ENCODE measurements at places on chromosomes 6 and 20.

DNA sequence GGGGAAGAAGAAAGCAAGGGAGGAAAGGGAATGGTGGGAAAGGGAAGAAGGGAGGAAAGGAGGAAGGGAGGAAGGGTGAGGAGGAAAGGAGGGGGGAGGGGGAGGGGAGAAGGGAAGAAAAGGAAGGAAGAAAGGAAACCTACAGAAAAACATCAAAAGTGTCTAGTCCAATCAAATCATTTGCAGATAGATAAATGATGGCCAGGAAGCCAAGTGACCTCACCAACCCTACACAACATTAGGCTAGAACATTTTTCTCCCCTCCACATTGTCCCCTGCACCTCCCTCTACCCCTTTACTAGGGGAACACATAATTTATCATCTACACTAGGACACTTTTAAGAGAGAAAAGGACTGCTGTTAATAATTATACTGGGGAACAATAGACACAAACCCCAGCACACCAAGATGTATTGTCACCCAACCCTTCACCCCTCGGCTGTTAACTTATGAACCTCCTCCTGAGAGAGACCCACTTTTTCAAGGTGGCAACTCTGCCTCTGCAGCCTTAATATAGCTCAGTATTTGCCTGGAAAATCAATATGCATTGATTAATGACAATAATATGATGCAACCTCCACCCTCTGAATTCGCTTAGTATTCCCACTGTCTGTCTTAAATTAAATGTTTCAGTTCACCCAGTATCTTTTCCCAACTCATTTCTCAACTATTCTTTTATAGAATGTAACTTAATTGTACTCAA is 231.2 kb downstream of the PTPRT start:
- no peak for DNase-seq

DNA sequence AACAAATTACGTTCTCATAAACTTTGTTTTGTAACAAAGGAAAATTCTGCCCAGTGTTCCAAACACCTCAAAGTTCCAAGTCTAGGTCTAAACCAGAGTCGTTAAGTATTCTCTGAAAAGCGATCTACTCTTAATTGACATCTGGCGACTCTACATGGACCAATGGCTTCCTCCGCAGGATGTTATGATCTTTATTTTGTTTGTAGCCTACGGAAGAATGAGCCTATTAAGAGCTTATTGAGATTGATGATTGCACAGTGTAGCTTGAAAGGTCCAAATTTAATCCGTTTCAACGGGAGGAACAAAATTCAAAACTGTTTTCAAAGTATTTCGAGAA is 61.1 kb downstream of the FAM217A start:
- DNase-seq: no peak

DNA sequence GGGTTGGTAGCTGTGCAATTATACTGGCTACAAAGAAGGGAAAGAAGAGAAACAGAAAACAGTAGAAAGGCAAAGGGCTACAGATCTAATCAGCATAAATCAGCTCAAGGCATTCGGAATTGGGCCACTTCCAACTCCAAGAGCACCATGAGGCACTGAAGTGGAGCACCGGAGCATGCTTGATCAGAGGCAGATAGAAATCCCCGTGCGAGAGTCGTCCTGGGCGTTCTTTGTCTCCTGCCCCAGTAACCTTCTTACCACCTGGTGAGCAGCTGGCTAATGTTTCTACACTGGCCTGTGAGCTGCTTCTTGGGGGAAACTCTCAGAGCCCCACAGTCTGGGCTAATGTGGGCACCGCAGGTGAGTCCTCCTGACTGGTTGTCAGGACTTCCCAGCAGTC is 16.7 kb downstream of the NEDD9 start:
- DNase-seq: no peak

DNA sequence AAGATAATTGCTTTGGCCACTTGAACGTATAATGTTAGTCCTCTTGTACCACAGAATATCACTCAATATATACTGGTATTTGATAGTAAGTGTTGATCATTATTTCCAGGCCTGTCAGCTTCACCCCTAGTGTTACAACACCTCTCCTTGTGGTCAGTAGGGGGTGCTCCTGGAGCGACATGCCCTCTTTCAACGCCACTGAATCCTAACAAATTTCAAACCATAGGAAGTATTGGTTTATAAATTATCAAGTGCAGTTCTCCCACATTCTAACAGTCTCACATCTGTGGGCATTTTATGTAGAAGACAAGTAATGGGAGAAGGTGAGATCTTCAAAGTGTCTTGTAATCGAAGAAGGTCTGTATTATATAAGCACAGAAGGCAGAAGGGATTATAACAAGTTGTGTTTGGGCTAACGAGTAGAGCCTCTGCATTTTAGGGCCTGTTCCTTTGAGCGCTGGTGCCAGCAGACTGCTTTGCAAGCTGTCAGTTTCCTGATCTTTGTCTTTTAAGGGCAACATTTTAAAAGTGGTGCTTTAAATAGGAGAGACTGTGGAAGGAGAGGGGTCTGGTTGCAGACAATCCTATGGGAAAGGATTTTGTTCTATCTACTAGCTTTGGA is 57.1 kb upstream of the CEP162 start:
- no peak for DNase-seq

DNA sequence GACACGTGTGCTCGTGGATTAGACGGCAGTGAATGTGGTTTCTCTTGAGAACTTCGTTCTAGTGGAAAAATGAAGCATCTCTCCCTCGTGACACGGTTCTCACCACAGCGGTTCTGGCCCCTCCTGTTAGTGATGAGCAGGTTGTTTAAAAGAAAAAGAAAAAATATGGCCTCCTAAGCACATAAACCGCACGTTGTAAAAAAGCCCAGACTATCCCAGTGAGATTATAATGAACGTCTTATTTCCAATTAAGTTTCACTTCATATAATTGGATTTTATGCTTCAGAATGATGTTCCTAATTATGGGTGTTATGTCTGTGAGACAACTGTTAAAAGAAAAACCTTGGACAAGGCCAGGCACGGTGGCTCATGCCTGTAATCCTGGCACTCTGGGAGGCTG is 74.5 kb upstream of the FRMD1 start:
- DNase-seq: no peak

DNA sequence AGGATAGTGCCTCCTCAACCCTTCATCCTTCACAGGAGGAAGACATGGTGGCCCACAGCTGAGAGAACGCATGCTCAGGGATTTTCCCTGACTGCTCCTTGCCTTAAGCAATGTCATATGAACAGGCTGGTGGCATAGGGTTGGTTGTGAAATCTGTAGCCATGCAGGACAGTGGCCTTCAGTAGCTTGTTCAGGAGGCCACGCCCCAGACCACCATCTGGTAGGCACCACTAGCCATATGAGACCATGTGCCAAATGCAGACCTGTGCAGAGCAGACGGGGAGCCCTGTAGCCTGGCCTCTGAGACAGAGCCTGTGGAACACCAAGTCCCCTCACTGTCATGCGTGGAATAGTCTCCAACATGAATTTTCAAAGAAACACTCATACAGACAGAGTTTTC is 76.5 kb downstream of the ADTRP start:
- no peak for DNase-seq

DNA sequence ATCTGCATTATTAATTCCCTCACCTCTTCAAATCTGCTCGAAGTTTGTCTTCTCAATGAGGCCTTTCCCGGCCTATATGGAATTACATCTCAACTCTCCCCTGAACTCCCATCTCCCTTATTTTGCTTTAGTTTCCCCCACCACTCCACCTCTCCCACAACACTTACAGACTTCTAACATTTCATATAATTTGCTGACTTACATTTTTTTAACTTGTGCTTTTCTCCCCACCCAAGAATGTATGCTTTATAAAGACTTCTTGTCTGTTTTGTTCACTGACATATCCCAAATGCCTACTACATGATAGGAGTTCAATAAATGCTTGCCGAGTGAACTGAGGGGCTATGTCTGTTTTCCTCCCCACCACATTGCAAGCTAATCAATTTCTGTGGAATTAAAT is 3.9 kb upstream of the MARCKS start:
- DNase-seq: no peak

- DNase-seq: no peak
These were observed 68.5 kb upstream of the TENT5A start for GRCh38 chr6:81820980-81821379.

DNA sequence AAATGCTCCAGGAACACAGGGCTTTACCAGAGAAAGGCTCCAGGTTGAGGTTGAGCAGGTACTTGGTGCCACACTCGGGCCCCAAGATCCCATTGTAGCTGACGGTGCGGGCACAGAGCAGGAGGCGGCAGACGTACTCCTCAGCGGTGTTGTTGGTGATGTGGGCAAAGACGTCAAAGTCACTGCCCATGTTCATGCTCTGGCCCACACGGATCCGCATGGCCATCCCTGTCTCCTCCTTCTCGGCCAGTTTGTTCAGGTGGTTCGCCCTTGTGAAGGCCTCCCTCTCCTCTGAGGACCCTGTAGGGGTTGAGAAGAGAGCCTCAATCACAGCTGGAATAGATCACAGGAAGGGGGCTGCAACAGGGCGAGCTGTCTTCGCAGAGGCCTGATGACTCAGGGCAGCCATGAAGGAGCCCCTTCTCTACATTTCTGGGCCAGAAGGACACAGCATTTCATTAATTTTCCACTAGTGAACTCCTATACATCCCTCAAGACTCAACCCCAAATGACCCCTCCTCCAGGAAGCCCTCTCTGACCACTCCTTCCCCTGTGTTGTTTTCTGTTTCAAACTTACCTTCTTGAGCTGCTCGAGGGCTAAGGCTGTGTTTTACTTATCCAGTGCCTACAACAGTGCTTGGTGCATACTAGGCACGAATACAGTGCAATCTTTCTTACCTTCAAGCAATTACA is 26.8 kb downstream of the TGM2 start:
- DNase-seq: no peak

- no peak for DNase-seq
These were observed 16.0 kb downstream of the HFE start for GRCh38 chr6:26103141-26103769.

DNA sequence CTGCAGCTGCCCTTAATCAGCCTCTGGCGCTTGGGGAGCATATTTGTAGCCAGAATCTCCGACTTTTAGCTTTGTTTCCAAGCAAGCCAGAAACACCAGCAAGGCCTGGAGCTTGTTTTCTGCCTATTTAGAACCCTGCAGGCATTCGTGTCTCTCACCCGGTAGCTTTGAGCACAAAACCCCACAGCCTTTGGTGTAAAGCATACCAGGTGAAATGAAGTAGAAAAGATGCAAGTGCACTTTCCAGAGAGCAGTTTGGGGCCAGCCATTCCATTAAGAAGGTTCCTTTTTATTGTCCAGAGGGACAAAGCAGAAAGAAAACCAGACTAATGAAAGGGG is 736 bp downstream of the FAM217B start:
- DNase-seq: no peak

DNA sequence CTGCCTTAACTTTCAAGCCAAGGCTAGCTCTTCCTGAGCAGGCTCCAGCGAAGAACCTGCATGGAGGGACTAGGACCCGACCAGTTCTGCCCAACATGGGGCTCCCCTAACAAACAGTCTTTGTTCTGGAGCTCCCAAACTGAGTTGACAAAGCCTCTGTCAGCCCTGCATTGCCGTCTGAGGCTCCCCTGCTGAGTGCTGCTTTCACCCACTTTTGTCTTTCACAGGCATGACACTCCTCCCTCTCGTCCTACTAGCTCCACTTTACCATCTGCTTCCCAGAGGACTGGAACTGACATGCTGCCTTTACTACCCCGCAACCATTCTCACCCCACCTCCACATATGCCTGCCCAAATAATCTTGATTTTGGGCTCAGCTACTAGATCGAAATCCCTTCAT is 45.1 kb upstream of the B4GALT5 start:
- no peak for DNase-seq

DNA sequence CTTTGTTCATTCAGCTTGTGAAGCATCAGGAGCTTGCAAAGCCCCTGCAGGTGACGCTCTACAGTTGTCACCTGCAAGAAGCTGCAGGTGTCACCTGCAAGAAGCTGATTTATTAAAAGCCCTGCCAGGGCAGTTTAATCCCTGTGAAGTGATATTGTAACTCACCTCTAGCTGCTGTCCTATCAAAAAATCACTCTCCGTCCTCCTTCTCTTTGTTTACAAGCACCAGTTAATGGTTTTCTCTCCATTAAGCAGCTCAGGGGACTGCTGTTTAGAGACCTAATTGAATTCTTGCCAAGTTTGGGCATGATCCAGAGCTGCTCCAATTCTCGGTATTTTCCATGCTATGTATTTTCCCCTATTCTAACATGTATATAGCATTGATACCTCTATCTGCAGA is 345.9 kb downstream of the ARHGAP18 start:
- DNase-seq: no peak

- DNase-seq: no peak
These were observed 22.2 kb downstream of the RIN2 start for GRCh38 chr20:19780261-19780660.

DNA sequence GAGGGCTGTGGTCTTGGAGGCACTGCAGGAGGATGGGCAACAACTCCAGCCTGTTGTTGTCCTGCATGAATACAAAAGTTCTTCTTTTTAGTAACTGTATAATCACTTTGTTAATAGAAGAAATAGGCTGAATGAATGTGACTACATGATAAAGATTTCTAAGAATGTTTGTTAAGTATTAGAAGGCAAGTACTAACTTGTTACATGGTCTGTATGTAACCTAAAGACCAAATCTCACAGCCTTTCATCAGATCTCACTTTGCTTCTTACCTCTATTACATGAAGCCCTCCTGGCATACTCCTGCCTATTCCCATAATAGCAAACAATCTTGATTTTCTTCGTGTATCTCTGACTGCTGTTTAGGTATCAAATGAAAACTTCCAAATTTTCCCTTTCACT is 73.4 kb downstream of the REPS1 start:
- DNase-seq: no peak

GRCh38 chr6:71589254-71589653 is 297.1 kb upstream of the RIMS1 start:
- no peak for DNase-seq

GRCh38 chr6:44119704-44120262 is 7.5 kb downstream of the MRPL14 start:
- no peak for DNase-seq

DNA sequence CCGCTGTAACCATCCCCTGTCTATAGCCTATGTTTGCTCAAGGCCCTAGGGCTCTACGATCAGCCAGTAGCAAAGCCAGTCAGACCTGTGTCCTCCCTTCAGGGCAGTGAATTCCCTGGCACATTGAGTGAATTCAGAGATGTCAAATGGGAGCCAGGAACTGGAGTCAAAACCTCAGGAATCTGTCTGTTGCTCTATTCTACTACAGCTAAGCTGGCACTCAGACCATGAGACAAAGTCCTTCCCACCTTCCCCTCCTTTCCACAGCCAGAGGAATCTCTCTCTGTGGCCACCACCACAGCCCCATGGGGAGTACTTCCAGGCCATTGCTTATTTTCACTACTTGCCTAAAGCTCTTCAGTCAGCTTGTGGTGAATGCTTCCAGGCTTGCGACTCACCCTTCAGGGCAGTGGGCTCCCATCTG is 82.0 kb downstream of the PKIB start:
- DNase-seq: no peak

GRCh38 chr6:119637768-119638167 is 288.2 kb upstream of the MAN1A1 start:
- no peak for DNase-seq

GRCh38 chr6:14031516-14031915 is 86.1 kb upstream of the CD83 start:
- DNase-seq: no peak

DNA sequence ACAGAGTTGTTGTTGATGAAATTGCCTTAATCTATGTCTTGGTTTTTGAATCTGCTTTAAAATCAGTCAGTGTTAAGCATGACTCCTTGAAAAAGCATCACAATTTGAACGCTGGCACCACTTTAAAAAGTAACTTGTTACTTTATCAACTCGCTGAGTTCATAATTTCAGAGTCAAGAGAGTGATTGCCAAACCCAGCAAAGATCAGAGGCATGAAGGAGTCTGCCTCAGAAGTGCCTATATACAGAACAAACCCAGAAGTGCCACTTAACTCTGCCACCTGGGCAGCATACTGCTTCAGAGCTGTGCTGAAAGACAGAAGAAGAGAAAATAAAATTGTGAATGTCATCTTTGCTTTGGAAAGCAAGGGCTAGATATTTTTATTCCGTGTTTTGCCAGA is 73.6 kb upstream of the HCRTR2 start:
- DNase-seq: no peak

All from T-helper 22 cell (primary cell).